ENCODE measurements at places on chromosomes 4 and X.

DNA sequence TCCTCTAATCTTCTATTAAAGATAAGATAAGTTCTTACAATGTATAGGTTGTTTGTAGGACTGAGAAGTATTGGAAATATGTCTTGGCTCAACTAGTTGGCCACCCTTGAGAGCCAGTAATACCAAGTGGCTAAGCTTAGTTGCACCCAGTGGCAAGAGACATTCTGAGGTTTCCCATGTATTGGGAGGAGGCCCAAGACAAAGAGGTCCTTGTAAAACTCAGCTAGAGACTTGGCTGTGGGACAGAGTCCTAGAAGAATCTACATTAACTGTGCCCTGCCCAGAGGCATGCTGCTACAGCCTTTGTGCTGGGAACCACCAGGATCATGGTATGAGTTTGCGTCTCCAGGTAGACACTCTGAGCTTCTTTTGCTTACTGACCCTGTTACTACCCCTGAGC is 41.9 kb upstream of the SLC4A4 start:
- no peak for DNase-seq

- DNase-seq: no peak
Observed at GRCh38 chr4:183919141-183919540, 14.0 kb downstream of the STOX2 start.

DNA sequence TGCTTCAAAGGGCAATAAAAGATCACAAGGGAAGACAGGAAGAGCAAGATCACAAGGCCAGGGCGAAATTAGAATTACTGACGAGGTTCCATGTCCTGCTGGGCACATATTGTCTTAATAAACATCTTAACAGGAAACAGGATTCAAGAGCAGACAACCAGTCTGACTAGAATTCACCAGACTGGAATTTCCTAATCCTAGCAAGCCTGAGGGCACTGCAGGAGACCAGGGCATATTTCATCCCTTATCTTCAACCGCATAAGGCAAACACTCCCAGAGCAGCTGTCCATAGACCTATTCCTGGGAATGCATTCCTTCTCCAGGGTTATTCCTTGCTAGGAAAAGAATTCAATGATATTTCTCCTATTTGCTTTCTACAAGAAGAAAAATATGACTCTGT is 12.4 kb upstream of the TDO2 start:
- no peak for DNase-seq

GRCh38 chr4:73822389-73822788 is 14.1 kb upstream of the CXCL6 start:
- no peak for DNase-seq

DNA sequence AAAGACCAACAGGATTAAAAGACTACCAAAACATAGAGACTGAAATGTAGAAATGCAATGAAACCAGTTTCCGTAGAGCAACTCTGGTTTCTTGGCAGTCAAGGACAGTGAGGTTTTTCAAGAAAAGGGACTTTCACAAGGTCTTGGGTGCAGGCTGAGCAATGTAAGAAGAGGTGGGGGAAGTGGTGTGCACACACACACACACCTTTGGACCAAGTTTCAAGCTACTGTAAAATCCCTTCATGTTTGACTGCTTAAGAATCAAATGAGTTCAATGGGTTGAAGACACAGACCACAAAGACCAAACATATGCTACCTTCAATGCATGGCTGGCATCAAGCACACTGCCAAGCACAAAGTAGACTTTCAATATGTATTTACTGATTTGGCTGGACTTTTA is 17.8 kb upstream of the MCF2 start:
- DNase-seq: no peak

GRCh38 chr4:73392936-73393335 is 11.2 kb upstream of the ALB start:
- no peak for DNase-seq

DNA sequence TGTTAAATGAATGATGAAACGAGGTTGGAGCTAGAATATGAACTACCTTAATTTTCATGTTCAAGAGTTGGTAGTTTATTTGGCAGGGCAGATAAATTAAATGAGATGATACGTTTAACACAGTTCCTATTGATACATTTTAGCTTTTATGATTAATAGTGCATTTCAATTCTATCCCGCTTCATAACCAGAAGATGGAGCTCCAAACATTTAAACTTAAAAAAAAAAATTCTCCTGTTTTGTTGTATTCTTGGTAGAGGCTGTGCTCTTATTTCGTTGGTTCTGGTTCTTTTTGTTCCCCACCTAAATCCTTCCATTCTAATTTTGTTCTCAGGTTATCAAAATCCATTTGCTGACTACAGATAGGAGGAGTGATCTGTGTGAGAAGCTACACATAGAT is 71.8 kb upstream of the PTPN13 start:
- no peak for DNase-seq

DNA sequence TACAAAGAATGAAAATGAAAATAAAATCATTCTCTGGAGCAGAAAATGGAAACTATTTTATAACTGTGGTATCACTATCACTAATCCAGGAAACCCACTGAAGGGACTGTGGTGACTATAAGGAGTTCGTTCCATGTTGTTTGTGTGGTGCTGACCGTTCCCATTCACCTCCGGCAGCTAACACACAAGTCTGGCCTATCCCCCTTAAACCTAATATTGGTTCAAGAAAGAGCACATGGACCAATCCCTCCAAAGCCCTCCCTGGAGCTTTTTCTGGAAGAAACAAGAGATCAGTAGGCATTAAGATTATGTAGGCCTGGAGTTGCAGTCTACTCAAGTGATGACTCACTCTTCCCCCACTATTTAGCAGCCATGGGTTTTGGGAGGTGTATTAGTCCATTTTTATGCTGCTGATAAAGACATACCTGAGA is 25.9 kb upstream of the FAM241A start:
- no peak for DNase-seq

DNA sequence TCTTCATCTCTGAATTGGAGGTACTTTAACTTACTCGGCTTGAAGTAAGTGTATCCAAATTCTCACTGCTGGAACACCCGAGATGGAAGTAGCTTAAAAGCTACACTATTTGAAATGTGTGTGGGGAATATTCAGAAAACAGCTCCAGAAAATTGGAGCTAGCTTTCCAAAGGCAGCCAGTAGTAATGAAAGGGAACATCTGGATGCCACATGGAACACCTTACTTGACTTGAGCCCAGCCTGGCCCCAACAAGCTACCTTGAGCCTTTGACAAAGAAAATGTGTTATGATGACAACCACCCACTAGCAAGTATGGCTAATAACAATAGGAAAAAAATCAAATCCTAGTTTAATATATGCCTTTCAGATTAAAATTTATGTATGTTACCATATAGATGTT is 161.5 kb downstream of the PRDM5 start:
- no peak for DNase-seq

DNA sequence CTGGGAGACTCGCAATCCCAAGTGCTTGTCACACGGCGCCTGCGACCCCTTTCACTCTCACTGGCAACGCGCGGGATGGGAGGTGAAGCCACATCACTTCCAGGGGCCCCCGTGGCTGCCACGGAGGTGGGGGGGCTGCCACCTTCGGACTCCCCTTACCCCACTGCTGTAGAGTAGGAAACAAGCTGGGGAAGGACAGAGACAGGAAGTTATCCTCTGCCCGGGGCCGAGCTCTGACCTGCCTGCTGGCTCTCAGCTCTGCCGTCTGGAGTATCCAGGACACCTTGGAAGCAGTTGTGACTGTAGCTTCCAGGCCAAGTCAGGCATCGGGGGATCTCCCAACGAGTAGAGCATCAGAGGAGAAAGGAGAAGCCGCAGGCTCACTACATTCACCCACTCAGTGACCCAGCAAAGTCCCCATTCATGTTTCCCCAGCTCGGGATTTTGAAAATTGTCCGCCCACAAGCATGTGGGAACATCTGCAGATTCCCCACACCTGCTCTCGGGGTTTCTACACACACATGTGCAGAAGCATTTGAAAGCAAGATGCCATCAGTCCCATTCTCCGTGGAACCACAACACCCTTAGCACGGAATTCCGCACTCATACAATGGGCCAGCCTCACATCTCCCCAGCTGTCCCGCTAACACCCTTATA is 10.8 kb downstream of the PDZD4 start:
- no peak for DNase-seq

- DNase-seq: no peak
Observed at GRCh38 chr4:47415719-47416118, 47.8 kb downstream of the COMMD8 start.

DNA sequence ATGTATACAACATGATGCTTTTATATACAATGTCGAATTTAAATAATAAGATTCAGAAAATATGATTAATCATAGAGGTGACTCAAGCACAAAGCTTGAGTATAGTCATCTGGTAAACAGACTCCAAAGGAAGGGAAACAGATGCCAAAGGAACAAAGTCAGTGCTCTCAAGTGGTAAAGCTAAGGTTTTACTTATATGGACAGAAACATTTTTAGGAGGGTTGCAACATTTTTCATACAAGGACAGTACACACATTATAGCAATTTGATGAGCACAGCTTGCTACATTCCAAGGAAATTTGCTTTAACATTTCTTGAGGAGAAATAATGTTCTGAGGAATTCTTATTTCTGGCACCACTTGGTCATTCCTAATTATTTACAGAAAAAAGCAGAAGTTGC is 333.4 kb upstream of the AADAT start:
- DNase-seq: no peak

DNA sequence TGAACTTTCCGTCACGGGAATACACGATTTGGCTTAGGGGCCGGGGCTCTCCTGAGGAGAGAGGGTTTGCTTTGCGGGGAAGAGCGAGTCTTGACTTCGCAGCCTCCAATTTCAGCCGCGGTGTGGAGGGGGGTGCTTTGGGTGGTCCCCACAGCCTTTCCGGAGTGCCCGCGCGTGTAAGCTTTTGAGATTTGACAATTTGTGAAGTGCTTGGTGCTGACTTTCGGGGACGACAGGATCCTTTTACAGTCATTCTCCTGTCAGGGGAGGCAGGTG is 355 bp downstream of the SCML1 start:
- peak; percentile 3 for DNase-seq

GRCh38 chr4:18676526-18676915 is 655.0 kb upstream of the LCORL start:
- no peak for DNase-seq

DNA sequence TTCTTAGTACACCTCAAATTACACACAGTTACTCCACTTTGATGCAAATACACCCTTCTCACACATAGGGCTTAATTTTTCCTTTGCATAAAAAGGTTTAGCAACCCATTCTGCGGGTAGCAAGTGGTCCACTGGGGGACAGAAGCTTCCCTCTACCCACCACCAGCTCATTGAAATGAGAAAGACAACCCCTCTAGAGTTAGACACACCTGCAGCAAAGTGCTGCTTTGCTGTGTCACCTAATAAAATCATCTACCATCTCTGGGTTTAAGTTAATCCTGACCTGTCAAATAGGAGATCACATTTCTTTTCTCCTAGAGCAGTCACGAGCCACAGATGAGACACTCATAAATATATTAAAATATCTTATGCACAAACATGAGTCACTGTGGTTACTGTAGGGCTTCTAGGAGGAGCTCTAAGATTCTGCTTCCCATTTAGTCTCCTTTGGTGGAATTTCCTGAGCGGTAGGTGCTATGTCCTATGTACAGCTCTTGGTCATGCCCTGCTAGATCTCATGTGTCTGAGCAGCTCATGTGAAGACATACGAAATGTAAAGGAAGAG is 11.9 kb downstream of the BMX start:
- DNase-seq: no peak

GRCh38 chr4:110850461-110851442 is 227.9 kb upstream of the PITX2 start:
- DNase-seq: no peak

GRCh38 chrX:78573630-78574029 is 85.5 kb downstream of the RTL3 start:
- no peak for DNase-seq

GRCh38 chrX:109274806-109275205 is 207.1 kb downstream of the GUCY2F start:
- no peak for DNase-seq

DNA sequence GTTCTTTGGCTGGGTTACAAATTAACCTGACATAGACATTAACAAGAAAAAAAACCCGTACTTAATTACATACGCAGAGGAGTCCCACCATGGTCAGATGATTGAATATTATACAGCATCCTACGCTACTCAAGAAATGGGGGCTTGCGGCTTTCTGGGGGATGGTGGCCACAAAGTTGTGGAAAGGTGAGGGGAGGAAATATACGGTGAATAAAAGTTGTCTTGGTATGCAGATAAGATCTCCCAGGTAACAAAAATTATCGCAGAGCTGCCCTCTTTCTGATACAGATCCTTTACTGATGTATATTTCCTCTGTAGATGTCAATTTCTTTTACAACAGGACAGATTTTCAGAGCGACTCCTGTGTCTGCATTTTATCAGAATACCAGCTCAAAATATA is 890 bp downstream of the DCAF16 start:
- DNase-seq: no peak

GRCh38 chrX:124414281-124414680 is 67.9 kb downstream of the SH2D1A start:
- no peak for DNase-seq

DNA sequence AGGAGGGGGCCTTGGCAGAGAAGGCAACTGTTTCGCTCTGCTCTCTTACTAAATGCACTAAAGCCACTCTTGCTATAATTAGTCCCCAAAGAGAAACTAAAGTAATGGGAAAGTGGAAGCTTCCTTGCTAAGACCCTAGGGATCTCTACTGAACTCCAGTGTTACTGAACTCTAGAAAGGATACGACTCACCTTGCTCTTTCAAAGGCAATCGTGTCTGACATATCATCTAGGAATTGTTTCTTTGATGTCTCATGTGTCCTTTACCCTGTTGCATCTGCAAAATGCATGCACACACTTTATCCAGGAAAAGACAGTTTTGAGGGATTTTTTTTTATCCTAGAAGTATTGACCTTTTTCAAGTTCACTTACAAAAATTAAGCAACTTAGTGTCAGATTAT is 148.1 kb upstream of the FAM9B start:
- DNase-seq: no peak

DNA sequence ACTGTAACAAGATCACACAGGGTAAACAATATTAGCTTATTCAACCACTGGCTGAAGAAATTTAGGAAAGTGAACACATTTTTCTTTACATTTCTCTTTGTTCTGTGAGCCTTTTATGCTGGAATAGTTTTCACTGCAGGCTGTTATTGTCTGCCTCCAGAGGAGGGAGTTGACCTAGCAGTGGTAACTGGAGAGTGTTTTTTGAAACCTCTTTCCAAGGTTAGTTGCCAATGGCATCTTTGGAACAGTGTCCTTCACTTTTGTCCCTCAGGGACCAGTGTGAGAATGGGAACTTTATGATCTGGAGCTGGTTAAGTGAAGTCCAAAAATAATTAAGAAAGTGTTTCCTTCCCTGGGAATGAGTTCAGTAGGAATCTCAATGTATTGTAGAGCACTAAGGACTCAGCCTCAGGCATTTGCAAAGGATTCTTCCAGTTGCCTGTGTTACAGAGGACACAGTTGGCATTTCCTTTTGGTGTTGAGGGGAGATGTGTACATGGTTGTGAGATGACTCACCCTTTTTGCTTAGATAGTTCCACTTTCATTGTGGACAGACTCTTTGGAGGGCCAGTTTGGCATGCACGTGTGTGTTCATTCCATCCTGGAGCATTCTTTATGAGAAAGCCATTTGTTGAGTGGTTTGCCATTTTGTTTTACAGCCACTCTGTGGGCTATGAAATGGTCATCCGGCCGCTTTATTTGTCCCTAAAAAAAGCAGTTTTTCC is 61.3 kb downstream of the AR start:
- no peak for DNase-seq
